ENCODE measurements at places on chromosomes 1 and 21.

DNA sequence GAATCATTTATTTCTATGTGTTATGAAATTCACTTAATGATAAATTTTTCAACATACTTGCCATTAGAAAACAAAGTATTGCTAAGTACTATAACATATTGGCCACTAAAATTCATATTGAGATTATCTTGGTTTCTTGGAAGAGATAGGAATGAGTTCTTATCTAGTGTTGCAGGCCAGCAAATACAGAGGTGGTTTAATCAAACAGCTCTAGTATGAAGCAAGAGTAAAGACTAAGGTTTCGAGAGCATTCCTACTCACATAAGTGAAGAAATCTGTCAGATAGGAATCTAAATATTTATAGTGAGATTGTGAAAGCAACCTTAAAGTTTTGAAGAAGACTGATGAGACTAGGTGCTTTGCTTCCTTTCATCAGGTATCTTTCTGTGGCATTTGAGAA lies 37.9 kb upstream of the FOXE3 start:
- DNase-seq, result peak; percentile 51

DNA sequence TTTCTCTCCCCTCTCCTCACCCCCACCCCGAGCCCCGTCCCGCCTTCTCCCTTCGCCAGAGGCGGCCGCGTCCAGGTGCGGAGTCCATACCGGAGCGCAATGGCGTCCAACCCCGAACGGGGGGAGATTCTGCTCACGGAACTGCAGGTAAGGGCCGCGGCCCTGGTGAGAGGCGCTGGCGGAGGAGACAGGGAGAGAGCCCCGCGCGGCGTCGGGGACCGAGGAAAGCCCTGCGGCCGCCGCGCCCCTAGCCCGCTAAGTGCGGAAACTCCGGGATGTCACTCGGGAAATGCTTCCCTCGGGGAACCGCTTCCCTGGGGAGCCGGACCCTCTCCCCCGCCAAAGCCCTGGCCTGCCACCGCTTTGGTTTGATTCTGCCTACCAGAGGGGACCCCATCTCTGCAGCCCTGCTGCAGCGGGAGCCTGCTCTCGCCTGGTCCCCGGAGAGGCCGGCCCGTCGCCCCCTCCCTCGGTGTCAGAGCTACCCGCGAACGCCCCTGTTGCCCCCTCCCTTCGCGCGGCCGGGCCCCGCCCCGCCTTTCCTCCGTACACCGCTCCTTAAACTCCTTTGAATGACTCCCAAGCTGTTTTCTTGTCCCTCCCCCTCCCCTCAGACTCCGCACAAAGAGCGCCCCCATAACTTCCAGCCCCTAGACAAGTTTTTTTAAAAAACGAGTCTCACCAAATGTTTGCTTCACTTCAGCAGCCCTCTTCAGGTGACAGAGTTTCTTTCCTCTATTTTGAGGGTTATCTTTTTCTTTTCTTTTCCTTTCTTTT lies 597 bp downstream of the PKN2 start:
- DNase-seq, result peak; percentile 78

DNA sequence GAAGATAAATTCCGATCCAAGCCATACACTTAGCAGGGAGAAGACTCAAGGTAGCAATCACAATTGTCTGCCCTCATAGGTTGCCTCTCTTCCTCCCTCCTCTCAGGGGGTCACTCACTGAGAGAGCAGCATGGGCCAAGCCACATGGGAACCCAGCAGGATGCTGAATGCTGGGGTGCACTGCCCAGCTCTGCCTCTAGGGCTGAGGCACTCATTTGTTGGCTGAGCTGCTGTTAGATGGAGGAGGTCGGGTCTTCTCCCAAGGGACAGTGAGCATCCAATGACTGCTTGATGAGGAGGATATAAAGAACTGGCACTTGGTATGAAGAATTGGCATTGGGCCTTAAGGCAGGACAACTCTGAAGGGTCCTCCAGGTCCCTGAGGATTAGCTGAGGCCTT lies 418.8 kb downstream of the SIPA1L2 start:
- DNase-seq, result no peak

GRCh38 chr1:11496551-11497080 lies 17.7 kb downstream of the DISP3 start:
- DNase-seq, result no peak

- no peak for DNase-seq
Observed at GRCh38 chr1:41980827-41981653, 62.3 kb upstream of the HIVEP3 start.

- peak; percentile 32 for DNase-seq
Observed at GRCh38 chr1:172083191-172083590, 241.9 kb downstream of the DNM3 start.

DNA sequence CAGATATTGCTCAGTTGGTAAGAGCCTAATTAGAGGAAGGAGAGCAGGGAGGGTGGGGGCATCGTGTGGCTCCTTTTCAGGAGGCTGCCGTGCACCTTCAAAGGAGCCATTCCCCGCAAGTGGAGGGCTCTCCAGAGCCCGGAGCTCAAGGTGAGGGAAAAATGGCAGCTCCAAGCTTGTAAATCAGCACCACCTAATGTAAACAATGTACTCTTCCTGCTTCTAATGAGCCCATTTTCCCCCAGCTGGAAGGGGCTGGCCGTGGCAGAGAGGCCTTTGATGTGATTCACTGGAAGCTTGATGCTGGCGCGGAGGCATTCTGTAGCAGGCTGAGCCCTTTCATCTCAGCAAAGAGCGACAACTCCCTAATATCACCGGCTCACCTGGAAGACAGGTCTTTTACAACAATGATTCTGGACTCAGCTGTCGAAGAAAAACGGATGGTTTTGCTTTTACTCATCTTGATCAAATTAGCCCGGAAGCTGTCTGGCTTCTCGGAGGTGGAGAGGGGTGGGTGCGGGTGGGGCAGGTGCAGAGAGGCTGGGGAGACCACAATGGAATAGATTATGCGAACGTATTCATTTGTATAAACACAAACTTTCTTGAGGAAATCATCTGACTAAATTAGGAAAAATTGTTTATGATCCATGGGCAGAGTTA lies 112.5 kb downstream of the RRAGC start:
- DNase-seq, result no peak

GRCh38 chr21:25979845-25980616 lies 190.5 kb downstream of the APP start:
- no peak for DNase-seq

DNA sequence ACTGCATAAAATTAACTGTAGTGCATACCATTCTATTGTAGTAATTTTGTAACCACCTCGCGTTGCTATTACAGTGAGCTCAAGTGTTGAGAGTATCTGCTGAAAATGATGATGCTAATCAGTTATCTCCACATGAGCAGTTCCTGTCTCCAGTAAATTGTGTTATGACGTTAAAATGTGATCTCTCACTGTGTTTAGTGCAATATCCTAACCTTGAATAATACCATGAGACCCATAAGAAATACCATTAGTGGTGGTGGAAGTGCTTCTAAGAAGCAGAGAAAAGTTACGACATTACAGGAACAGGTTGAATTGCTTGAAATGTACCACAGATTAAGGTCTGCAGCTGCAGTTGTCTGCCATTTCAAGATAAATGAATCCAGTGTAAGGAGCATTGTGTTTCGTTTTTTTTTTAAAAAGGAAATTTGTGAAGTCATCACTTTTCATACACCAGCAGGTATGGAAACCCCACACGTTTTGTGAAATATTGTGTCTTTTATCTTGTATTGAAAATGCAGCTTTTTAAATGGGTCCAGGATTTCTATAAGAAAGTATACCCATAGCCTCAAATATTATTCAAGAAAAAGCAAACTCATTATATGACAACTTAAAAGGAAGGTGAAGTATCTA lies 72.5 kb downstream of the ANGPTL1 start:
- no peak for DNase-seq

DNA sequence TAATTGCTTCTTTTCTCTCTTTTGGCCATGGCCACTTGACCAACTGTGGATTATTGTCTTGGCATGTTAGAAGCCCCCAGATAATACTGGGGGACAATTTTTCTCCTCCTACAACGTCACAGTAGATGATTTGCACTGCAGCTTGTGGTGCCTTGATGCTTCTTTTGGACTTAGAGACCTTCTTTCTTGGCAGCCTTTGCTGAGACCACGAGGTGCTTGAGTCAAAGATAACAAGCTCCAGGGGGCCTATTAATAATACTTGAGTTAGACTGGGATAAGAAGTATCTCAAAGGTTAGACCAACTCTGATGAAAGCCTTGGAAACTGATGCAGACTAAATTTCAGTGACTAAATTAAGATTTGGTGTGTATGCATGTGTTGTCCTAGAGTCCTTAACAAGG lies 3.2 kb downstream of the PPP1R12B start:
- no peak for DNase-seq

- no peak for DNase-seq
Observed at GRCh38 chr1:180778782-180779398, 133.8 kb upstream of the KIAA1614 start.
